ENCODE measurements at places on chromosomes 6 and 20.

DNA sequence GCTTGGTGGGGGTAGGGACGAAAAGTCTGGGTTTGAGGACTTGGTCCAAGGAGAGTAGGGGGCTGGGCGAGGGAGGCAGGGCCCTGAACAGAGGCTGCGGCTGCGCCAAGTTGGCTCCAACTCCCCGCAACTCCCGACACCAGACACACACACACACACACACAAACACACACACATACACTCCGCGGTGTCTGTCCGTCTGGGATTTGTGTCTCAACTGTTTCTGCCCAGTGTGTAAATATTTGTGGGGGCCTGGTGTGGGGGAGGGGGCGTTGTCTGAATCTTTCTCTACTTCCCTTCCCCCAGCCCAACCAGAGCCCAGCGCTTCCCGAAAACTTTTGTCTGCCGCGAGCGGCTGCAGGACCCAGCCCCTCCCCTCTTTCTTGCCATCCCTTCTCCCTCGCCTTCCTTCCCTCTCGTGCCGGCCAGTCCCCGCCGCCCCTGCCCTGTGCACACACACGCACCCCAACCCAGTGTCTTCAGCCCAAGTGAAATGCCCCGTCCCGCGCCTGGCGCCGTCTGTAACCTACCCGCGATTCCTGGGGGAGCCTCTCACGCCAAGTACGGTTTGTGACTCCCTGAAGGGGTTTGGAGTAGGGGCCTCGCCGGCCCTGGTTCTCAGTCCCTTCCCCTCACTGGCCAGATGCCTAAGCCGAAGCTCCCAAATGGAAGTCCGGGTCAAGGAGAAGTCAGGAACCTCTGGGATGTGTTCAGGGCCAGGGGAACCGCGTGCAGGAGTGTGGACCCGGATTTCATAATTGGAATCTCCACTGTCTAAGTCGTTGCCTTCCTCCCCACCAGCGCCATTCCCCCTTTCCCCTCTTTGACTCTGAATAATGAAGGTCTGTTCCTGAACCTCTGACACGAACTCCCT is 904 bp downstream of the MDFI start:
- no peak for DNase-seq

DNA sequence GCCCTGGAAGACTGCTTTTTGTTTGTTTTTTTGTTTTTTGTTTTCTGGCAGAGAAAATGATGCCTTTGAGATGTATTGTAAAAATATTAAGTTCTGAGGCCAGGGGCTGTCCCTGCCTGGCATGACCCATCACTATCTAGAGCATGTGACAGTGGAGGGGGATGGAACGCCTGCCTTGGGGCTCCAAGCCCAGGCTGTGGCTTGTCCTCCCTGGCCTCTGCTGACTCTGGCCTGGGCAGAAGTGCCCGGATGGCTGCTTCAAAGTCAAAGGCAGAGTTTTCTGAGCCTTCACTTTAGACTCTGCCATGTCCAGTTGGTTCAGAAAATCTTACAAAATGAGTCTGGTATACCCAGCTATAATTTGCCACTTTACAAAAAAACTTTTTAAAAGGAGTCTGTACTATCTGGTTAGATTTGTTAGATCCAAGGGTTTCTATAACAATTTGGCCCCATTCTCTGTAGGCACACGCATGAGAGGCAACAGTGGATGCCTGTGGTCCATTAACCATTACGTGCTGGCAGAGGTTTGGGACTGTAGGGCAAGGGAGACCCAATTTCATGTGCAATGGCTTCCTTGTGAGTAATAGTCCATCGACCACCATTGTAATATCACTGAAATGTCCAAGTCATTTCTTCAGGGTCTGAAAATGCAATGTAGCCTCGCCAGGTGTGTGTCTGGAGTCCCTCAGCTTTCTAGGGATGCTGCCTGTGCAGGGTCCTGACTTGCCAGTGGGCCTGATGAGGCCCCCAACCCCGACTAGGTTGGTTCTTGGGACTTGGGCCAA is 8.3 kb downstream of the PPP1R3G start:
- no peak for DNase-seq

DNA sequence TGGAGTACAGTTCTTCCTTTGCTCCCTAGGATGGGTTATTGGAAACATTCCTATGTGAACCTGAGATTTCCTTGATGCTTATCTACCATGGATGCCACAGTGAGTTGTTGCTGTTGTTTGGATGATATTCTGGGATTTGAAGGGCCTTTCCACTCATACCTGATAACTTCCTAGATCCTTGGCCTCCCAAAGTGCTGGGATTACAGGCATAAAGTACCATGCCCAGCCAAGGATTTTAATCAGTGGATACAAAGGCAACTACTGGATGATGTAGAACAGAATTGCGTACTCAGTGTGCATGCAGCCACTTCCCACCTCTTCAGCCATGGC is 20.0 kb downstream of the PPP1R16B start:
- DNase-seq = no peak

DNA sequence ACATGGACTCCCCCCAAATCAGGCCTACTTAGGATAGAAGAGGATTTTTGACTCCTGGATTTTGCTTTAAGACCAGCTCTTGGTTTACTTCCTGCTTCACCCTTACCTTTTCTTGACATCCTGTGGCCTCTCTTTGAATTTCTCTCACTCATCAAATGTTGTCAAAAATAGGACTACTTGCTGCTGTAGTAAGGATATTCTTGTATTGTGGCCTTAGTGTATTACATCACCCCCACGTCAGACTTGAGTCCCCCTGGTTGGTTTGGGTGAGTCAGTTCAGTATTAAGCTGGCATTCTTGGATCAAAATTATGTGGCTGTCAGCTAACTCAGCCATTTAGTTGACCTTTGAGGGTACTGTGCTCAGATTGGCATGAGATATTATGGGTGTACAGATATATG is 1.1 kb downstream of the TPX2 start:
- DNase-seq = no peak

DNA sequence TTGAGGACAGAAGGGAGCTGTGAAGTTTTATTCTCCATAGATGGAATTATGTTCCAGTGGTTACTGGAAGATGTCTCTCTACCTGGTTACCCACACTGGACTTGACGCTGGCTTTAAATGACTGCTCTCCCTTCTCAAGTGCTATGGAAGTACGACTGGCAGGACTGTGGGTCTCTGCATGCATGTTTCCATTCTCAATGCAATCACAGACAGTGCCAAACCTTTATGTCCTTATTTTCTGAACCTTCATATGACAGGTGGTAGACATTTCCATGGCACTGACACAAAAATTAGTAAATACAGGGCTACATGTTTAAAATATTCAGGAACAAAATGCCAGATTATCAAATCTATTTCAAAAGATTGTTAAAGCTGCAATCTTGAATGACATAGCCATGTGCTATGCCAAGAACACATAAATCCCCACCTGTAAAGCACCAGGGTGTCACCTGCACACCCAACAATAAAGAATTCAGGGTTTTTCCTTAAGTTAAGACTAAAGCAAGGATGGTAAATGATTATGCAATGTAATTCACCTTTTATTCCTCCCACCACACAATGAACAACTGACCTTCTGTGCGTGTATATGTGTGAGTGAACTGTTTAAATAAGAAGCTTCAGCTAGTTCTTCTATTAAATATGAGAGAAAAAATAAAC is 153.3 kb upstream of the ENPP5 start:
- DNase-seq = no peak

DNA sequence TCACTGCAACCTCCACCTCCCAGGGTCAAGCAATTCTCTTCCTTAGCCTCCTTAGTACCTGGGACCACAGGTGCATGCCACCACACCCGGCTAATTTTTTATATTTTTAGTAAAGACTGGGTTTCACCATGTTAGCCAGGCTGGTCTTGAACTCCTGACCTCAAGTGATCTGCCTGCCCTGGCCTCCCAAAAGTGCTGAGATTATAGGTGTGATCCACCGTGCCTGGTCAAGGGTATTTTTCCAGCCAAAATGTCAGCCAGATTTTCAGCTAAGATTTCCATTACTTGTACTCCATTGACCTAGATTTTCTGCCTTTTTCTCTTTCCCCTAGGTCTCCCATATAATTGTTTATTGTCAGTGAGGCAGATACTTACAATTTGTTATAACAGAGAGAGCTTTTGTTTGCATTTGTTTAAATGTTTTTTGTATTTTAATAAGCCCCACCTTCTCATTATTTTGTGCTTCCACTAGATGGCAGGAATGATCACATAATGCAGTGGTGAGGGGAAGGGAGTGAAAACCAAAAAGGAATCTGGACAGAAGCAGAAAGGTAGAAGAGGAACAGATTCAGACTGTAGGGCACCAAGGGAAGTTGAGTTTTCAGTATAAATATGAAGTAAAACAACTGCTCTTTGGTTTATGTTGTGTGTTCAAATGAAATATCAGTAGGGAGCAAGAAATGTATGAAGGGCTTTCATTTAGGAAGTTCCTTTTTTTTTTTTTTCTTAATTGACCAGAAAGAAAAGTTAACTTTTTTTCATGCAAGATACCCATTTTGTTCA is 29.7 kb downstream of the RPF2 start:
- DNase-seq = peak; percentile 67

DNA sequence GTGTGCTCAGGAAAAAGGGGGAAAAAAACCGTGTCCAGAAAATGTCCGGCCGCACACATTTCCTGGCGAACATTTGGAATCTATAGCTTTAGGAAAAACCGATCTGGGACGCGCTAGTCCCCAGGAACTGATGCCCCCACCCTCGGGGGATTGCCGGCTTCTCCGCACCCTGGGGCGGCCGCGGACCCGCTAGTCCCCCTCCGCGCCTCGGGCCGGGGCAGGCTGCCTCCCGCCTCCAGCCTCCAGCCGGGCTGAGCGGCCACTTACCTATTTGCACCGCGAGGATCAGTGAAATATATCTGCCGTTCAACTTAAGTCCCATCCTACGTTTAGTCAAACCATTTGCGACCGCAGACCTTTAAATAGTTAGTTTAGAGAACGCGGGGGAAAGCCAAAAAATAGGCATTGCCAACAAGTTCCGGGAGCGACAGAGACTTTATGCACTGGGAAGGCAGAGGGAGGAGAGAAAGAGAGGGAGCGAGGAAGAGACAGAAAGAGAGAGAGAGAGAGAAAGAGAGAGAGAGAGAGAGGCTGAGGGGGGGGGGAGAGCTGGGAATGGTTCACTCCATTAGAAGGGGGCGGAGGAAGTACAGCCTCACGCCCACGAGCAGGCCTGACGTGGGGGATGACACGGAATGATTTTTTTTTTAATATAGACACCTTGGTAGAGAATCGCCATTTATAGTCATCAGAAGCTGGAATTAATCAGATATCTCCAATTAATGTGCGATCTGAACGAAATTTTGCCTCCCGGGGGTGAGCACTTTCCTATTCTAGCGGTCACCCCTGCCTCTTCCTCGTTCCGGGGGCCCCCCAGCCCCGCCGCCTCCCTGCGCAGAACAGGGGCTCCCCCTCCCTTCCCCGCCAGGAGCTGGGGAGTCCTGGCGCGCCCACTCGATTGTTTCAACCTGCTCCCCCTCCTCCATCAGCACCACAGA is at the start of gene NRN1:
NRN1 (minus strand) TSS at position 498 of the 938 bp plus-strand sequence; CDS start at position 322, 176 bp downstream.
- peak; percentile 40 for DNase-seq

DNA sequence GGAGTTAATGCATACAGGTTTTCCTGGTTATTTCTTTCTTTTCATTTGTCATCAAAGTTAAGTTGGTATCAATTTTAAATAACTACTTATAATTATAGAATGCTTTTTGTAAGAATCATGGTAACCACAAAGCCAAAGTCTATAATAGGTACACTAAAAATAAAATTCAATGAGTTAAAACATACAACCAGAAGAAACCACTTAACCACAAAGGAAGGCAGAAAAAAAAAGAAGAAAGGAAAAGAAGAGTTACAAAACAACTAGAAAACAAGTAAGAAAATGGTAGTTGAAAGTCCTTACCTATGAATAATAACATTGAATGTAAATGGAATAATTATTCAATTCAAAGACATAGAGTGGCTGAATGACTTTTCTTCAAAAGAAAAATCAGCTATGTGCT is 45.6 kb downstream of the THBS2 start:
- DNase-seq = no peak

DNA sequence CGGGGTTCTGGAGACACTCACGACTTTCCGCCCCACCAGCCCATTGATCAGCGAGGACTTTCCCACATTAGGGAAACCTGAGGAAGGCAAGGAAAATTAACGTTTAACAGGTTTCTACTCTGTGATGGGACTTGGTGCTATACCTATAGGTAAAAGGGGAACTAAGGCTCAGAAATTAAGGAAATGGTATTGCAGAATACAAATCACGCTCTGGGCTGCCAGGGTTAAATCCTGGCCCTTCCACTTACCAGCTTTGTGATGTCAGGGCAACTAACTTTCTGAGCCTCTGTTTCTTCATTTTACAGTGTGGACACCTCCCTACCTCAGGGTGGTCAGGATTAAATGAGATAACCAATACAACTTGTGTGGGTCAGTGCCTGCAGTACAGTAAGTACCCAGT is 8.8 kb downstream of the GNL1 start:
- DNase-seq = no peak

- DNase-seq = no peak
Observed at GRCh38 chr6:40036186-40036585, 101.9 kb upstream of the MOCS1 start.

GRCh38 chr6:110882274-110882619 is 7.7 kb downstream of the AMD1 start:
- DNase-seq = no peak

DNA sequence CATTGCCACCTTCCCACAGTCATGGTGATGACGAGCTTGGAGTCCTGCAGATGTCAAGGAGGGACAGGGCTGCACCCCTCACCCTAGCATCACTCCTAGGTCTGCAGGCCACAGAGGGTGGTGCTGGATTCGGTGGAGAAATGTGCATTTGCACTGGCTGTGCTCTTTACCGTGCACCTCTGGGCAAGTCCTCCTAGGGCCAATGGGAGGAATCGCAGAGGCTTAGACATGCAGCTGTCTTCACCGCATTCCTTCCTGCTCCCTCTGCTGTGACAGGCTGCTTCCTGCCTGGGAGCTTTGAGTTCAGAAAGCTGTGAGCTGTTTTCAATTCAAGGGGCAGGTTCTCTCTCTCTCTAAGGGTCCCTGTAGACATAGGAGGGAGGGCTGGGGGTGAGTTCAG is 85.1 kb downstream of the EDN3 start:
- DNase-seq = no peak

- no peak for DNase-seq
Observed at GRCh38 chr6:56073315-56073714, 174.1 kb downstream of the COL21A1 start.

DNA sequence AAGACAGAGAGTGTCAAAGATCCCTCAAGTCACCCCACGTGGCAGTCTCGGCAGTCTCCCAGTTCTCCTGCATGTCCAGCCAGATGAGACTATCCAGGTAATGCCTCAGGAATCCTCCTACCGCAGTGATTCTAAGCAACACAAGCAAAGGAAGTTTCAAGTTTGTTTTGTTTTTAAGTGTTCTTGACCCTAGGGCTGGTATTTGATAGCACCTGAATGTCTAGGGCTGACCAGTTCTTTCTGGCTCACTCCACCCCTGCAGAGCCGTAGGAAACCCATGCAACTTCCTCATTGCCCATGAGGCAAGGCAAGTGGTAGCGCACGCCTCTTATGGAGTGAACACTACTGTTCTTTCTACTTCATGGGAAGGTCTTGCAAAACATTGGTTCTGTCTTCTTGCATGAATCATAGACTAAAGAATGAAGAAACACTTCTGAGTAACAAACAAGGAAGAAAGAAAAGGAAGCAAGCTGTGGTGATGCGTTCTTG is 24.8 kb upstream of the FOXQ1 start:
- DNase-seq = no peak

Data from NCI-H774 (cell line).